ENCODE measurements at places on chromosomes 3 and 15.
A peak's percentile ranks its signal among the peaks of the same experiment; 100 is the strongest.

- no peak for DNase-seq
Measured at GRCh38 chr3:174102866-174103265, 705.3 kb downstream of the NLGN1 start.

DNA sequence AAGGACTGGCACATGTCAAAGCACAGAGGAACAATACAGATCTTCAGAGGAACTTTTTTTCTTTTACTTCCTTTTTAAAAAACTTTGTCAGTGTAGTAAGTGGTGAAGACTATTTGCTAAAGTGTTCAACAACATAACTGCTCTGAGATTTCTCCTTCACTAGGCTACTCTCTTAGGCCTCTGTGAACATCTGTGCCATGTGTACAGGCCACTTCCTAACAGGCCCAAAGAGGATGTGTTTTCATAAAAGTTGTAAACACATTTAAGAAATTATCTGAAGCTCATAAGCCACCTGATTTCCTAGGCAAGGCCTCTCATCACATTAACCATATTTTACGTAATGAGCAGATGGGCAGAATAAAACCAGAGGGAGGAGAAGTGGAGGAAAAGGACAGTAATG, 235.4 kb downstream of the FHIT start:
- DNase-seq = no peak

GRCh38 chr3:136819392-136819730, 435 bp downstream of the SLC35G2 start:
- no peak for DNase-seq

- DNase-seq = no peak
Measured at GRCh38 chr15:91660174-91660649, 193.3 kb upstream of the SLCO3A1 start.

DNA sequence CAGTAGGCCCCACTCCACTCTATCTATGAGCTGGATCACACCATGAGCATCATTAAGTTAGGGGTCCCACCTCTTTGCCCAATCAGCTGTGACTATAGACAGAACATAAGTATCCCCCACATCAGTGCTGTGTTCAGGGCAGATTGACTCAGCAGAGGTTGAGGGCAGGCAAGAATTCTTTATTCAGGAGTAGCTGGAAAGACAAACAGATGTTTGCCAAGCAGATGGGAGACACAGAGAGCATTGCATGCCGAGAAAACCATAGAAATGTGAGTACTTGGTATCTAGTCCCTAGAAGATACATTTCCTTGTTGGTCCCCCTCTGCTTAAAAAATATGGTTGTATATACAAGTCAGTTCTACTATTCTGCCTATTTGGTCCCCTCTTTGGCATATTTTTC, 440.8 kb downstream of the RAP2B start:
- DNase-seq = no peak

DNA sequence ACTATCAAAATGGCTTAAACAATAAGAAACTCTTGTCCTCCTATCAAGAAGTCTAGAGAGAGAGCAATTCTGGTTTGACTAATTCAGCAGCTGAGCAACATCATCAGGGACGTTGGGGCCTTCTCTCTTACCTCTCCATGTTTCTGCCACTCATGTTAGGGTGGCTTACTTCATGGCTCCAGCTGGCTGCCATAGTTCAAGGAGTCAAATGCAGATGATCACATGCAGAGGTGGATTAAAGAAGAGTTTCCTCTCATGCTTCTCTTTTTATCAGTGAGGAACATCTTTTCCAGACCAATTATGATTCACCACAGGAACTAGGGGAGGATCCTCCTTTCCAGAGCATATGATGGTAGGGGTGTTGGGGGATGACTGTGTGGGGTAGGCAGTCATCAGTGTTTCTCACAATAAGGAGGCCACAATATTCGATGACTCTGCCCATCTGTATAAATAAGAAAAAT, 45.5 kb downstream of the NEK11 start:
- peak; percentile 68 for DNase-seq
